ENCODE measurements at places on chromosomes 5 and 9. TPM values are rescaled to one million over a fixed set of nuclear protein-coding genes. Genes with fewer than 3 reads are reported as not detected.

EGR1 gene
- 17.0 TPM for polyA plus RNA-seq

GPR151 gene
- not detected for polyA plus RNA-seq

CDH9 gene
- not detected for polyA plus RNA-seq

FAM221B gene
- polyA plus RNA-seq = not detected

ZNF462 gene
- polyA plus RNA-seq = 0.50 TPM

RAB3C gene
- polyA plus RNA-seq = 0.31 TPM

LVRN gene
- polyA plus RNA-seq = 0.13 TPM

SLC6A19 gene
- polyA plus RNA-seq = 0.13 TPM

WNT8A gene
- not detected for polyA plus RNA-seq

FBXO10 gene
- 1.9 TPM for polyA plus RNA-seq

SPINK7 gene
- polyA plus RNA-seq = 4.9 TPM

SPATA31D4 gene
- polyA plus RNA-seq = not detected

PDZD2 gene
- 2.8 TPM for polyA plus RNA-seq

CCDC192 gene
- polyA plus RNA-seq = not detected

RLN2 gene
- polyA plus RNA-seq = not detected
